ENCODE measurements at places on chromosomes 4 and X.

DNA sequence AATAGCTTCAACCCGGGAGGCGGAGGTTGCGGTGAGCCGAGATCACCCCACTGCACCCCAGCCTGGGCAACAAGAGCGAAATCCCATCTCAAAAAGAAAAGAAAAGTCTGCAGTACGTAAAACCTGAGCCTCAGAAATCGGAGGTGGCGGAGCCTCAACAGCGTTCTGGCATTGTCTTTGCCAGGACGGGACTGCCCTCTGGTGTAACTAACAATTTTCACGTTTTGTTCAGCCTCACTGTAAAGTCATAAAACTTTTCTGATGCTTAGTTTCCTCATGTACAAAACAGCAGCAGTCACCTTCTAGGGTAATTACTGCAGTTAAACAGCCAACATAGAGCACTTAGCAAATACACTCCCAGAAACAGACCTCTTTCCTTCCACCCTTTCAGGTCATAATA is 121.7 kb downstream of the RBM47 start:
- no peak for DNase-seq

- no peak for DNase-seq
Observed at GRCh38 chrX:10676235-10676957, 56.0 kb upstream of the MID1 start.

DNA sequence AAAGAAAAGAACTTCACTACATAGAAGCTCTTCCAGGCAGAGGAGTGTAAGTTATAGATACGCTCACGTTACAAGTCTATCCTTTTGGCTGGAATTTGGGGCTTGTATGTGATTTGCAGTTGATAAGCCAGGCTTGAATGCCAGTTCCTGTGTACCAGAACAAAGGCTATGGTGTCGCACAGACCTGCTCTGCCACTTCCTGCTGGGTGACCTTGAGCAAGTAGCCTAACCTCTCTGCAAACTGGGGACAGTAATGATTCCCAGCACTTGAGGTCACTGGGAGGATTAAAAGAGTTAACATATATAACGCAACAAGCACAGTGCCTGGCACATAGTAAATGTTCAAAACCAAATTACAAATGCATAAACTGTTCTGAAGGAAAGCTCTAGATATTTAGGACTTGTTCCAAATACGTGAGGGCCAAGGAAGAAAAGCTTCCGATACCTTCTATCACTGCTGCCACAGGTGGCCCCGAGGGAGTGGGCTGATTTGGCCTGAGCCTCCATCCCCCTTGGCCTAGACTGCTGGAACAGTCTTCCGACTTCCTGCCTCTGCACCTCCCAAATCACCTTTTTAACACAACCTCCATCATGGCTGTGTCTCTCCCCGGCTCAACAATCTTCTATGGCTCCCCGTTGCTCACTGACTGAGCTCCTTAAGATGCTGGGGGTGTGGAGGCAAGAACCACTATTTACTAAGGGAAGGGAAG is 1.3 kb upstream of the SOWAHD start:
- no peak for DNase-seq

DNA sequence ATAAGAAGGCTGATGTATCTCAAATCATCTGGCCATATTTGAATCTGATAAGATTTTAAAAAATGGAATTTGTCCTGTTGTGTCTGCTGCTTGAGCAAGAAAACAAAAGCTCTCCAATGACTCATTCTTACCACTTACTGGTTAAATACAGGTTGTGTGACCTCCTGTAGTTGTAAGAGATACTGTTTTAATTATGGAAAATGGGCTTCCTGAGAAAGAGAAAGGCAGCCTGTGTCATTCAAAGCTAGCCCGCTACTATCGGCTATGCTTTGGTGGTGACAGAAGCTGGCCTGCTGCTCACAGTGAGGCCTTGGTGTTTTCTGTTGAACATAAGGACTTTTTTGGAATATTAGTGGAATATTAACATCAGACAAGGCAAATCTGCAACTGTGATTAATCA is 1722.1 kb upstream of the PCDH10 start:
- DNase-seq, result no peak

- DNase-seq, result no peak
Observed at GRCh38 chrX:149650162-149650561, 18.6 kb upstream of the TMEM185A start.

GRCh38 chr4:189800545-189801088 is 140.1 kb upstream of the FRG1 start:
- no peak for DNase-seq

DNA sequence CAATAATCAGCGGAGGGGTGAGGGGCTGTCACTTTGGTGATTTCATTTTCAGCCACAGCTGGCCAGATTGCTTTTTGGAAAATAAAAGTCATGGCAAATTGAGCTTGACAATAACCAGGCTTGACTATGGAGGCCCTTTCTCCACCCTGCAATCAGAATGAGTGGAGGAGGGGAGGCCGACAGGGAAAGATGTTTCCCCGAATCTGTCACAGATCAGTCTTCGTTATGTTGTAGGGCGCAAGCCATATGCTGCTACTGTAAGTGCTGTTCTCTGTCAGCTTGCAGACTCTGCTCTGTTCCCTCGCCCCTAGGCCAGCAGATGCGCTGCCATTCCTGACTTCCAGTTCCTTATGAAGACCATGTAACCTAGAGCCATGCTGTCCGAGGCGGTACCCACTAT is 114.1 kb downstream of the MGST2 start:
- no peak for DNase-seq

GRCh38 chr4:152202415-152202814 is 333.5 kb downstream of the FBXW7 start:
- no peak for DNase-seq

- peak; percentile 48 for DNase-seq
Observed at GRCh38 chr4:138488533-138488932, 246.4 kb upstream of the SLC7A11 start.

GRCh38 chr4:159003420-159004253 is 99.2 kb upstream of the RAPGEF2 start:
- peak; percentile 47 for DNase-seq

- DNase-seq, result no peak
Observed at GRCh38 chr4:62117886-62118285, 917.8 kb downstream of the ADGRL3 start.

- DNase-seq, result peak; percentile 78
Observed at GRCh38 chr4:81052119-81053068, 21.9 kb downstream of the BMP3 start.

GRCh38 chr4:17558941-17559708 is 17.9 kb upstream of the LAP3 start:
- no peak for DNase-seq

GRCh38 chr4:37243051-37243450 is 1.5 kb upstream of the NWD2 start:
- no peak for DNase-seq

GRCh38 chrX:71107762-71108360 is 1.3 kb upstream of the CXorf65 start:
- DNase-seq, result no peak

DNA sequence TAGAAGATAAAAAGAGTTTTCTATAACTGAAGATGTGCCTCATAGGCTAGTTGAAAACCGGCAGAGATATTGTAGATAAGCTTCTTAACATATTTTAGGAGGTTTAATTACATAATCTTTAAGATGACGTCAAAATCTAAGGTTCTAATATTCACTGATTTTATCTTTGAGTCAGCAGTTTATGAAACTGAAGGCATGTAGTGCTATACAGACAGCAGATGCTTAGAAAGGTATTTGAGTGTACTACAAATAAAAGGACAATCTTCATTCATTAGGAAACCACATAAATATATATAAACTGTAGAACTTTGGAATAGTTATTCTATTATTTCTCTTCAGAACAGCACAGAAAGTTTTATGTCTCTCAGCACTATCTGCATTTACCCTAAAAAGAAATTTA is 504.8 kb downstream of the IL15 start:
- no peak for DNase-seq

- DNase-seq, result no peak
Observed at GRCh38 chrX:118679290-118679689, 48.1 kb upstream of the IL13RA1 start.

- no peak for DNase-seq
Observed at GRCh38 chr4:4862071-4862551, 2.6 kb downstream of the MSX1 start.

DNA sequence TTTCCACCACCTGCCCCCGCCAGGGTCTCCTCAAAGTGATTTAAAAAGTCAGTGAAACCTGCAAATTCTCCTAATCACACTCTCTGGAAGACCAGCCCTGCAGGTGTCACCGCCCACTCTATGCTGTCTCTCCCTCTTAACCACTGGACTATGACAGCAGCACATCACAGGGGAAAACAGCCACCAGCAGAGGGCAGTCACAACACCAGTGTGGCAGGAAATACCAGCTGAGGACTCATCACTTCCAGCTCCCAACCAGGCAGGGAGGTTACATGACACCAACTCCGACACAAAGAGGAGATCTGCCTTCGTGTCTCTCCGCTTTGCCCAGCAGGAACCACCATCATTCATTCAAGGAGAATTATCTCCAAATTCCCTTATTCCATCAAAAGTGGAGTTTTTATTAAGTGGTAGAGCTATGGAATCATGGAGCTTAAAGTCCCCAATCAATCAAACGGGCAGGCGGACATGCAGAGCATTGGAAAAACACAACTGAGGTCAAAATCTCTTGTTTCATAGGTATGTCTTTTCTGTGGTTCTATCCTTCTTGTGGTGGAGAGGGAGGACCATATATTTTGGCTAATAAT is 91.3 kb downstream of the NSUN7 start:
- peak; percentile 44 for DNase-seq

- DNase-seq, result peak; percentile 51
Observed at GRCh38 chr4:4541040-4541631, 712 bp downstream of the STX18 start.

GRCh38 chrX:39809331-39809730 is 288.4 kb downstream of the BCOR start:
- peak; percentile 41 for DNase-seq

DNA sequence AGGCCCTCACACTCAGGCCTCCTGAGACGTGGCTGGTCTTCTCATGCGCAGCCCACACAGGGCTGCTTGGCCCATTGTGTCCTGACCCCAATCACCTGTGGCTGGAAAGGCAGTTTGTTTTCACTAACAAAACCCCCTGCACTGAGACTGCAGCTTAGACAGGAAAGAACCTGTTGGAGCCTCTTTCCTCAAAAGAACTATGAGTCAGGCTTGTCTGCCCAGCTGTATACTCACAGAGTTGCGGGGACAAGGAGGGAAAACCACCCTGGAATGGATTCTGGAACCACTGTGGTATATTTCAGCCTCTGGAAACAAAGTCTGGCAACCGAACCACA is 5.2 kb upstream of the TMEM156 start:
- DNase-seq, result no peak

DNA sequence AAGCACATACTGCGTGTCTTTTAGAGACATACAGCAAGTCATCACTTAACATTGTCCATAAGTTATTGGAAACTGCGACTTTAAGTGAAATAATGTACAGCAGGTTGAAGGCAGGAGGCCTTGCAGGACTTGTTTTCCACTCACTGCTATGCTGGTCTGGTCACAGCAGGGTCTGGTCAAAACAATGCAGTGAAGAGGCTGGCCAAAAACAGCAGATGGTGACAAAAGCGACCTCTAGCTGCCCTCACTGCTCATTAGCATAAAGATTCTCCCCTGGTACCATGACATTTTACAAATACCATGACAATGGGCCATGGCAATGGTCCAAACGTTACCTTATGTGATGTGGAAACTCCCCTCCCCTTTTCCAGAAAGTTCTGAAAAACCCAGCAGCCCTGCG is 1283.6 kb downstream of the FSTL5 start:
- DNase-seq, result no peak

DNA sequence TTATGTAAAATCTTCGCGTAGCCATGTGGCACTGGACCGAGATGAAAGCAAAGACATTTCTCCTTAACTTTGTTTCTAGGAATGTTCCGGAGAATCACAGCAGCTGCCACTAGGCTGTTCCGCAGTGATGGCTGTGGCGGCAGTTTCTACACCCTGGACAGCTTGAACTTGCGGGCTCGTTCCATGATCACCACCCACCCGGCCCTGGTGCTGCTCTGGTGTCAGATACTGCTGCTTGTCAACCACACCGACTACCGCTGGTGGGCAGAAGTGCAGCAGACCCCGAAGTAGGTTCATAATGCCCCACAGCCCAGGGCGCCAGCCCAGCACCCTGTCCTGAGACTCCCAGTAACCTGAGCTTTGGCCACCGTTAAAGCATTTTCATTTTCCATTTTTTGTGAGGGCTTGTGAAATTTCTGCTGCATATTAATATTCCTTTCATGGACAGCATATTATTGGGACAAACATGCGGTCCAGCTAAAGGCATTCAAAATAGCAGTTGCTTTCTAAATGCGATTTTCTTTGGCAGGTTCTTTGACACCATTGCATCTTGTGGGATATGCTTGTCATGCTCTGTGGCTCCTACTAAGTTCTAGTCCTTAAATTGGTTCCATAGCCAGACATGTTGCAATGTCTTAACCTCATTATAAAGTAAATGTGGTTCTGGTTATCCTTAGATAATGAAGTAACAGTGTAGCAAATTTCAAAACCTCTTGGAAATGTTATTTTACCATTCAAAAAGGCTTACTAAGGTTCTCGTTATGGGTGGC is 49.1 kb upstream of the MSANTD1 start:
- DNase-seq, result peak; percentile 64
